ENCODE measurements at places on chromosomes 2 and 18. TPM values are rescaled to one million over a fixed set of nuclear protein-coding genes. Genes with fewer than 3 reads are reported as not detected.

DNA sequence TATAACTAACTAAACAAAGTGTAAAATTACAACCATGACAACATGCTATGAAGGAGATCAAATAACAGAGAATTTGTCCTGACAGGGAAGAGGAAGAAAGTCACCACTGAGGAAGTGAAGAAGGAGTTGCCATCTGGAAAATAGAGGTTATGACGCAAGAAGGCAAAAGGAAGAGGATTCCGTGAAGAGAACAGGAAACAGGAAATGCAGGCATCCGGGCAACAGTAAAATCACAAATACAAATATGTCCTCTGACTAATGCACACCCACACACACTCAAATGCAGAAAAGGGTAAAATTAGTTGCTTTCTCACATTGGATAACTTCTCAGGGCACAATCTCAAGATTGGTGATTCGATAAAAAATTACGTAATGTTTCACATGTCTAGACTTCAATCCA, 278.4 kb downstream of the TMX3 start:
- no peak for DNase-seq

Gene UGT1A9
- total RNA-seq, result under 0.01 TPM

Gene HSBP1L1
- total RNA-seq, result 6.2 TPM

DNA sequence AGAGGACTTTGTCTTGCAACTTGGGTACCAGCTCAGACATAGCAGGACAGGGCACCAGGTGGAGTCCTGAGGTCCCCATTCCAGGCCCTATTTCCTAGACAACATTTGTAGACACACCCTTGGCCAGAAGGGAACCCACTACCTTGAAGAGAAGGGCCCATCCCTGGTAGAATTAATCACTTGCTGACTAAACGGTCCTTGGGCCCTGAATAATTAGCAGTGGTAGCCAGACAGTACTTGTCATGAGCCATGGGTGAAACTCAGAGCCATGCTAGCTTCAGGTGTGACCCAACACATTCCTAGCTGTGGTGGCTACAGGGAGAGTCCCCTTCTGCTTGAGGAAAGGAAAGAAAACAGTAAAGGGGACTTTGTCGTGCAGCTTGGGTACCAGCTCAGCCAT, 28.5 kb upstream of the ACTR2 start:
- DNase-seq, result no peak

Data from hematopoietic multipotent progenitor cell (in vitro differentiated cells).